ENCODE measurements at places on chromosomes 11 and 22.
A peak's percentile ranks its signal among the peaks of the same experiment; 100 is the strongest.

DNA sequence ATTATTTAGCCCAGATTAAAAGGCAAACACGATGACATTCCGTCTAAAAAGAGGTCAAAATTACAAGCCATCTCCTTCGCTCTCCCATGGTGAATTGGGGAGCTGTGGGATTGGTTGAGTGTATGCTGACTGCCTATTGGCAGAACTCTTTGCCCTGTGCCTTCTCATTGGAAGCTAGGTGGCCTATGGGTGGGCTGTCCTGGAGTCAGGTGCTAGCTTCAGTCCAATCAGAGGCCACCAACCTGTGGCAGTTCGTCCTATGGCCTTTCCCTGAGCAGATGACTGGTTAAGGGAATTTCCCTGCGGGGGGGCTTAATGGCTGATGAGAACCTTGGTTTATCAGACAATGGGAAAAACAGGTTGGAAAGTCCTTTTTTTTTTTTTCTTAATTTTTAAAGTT lies 3.2 kb upstream of the MTMR3 start:
- no peak for DNase-seq

- peak; percentile 28 for DNase-seq
These were observed at the start of gene CD151 for GRCh38 chr11:832529-833113. Gene CD151, plus strand, starts transcription at chr11:832952. Its CDS starts 3,118 bp downstream, at chr11:836070.

DNA sequence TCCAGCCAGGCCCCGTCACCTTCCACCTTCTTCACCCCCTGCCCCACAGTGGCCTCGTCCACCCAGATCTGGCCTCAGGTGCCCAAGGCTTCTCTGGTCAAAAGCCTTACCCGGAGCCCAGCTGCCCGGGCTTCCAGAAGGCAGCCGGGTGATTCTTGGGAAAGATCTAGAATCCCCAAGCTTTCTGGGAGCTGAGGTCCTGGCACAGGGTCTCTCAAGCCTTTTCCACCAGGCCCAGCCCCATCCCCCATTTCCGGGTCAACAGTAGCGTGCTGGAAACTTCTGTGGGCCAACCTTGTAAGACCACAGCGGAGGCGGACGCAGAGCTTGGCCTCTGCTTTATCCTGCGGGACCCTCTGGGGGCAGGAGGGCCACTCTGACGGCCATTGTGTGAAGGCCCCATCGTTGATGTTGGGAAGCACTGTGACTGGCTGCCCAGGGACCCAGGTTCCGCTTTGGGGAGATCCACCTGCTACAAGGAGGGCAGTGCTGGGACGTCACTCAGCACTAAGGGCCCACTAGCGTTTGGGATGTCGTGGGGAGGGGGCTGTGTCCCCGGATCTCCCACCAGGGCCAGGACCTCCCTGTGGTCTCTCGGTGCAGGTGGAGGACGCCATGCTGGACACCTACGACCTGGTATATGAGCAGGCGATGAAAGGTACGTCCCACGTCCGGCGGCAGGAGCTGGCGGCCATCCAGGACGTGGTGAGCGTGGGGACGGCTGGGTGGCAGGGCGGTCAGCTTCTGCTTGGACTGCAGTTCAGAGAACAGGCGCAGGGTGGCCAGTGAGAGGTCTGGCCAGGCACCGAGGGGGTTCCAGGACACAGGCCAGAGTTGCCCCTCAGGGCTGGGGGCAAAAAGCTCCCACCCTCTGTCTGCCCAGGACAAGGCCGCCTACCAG lies 11.5 kb downstream of the TSPAN32 start:
- no peak for DNase-seq

DNA sequence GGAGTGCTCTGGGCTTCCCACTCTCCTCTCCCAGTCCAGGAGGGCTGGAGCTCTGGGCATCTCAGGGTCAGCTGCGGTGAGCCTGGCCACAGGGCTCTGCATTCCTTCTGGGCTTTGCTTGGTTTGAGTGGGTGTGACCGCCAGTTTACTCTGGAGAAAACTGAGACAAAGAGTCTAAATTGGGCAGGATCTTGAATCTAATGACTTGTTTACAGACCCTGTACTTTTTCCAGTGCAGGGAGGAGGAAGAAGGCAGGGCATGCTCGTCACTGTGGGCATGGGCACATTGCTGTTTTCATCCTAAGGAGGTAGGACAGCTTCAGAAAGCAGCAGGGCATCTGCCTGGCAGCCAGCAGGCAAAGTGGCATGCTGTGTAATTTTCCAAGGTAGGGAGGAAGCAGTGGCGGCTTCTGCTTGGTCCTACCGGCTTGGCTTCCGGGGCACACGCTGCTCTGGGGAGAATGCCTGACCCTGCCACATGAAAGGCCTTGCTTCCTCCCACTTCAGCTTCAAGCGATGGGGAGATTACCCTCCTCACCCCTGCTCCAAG lies 22.9 kb downstream of the FLI1 start:
- no peak for DNase-seq

DNA sequence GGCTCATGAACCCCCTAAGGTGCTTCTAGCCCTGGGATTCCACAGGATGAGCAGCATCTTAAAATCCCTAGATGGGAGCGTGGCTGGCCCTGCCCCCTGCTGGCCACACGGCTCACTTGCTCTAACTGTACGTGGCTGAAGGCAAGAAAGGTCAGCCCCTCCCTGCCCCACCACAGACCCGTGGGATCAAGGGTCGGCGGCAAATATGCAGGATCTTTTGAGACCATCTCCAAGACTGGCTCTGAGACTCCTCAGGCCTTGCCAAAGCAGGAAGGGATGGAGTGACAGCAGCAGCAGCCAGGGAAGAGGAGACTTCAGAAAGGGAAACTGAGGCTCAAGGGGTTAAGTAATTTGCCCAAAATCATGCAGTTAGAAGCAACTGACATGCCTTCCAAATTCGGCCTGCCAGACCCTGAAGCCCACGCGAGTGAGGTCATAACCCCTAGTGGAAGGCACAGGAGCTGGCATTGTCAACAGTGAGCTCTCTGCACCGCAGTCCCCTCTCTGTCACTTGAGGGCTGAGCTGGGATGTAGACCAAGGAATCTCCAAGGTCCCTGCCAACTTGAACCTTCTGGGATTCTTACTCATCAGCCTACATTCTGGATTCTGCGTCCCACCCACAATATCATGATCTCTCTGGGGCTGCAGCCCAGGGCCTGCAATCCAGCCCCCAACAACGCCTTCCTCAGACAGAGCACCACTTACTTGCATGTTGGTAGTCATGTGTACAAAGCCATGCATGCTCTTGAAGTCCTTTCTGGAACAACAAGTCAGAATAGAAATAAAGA lies 31.4 kb downstream of the CREB3L1 start:
- DNase-seq, result peak; percentile 28

DNA sequence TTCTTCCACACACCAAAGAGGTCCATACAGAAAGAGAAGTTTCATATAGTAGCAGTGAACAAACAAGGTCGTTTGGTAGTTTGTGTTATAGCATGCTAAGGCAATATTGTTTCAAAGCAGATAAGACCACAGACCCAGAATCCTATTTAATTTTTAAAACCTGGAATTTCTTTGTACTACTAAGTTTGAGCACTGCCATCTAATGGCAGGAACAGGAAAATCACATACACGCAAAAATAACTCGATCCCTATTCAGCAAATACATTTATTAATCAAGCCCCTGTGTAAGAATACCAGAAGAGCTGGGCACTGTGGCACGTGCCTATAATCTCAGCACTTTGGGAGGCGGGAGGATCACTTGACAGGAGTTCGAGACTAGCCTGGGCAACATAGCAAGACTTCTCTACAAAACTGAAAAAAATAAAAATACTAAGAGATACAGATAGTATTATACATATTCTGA lies 2.9 kb upstream of the BTBD10 start:
- DNase-seq, result peak; percentile 65

GRCh38 chr11:30740091-30740490 lies 153.9 kb upstream of the MPPED2 start:
- DNase-seq, result no peak

DNA sequence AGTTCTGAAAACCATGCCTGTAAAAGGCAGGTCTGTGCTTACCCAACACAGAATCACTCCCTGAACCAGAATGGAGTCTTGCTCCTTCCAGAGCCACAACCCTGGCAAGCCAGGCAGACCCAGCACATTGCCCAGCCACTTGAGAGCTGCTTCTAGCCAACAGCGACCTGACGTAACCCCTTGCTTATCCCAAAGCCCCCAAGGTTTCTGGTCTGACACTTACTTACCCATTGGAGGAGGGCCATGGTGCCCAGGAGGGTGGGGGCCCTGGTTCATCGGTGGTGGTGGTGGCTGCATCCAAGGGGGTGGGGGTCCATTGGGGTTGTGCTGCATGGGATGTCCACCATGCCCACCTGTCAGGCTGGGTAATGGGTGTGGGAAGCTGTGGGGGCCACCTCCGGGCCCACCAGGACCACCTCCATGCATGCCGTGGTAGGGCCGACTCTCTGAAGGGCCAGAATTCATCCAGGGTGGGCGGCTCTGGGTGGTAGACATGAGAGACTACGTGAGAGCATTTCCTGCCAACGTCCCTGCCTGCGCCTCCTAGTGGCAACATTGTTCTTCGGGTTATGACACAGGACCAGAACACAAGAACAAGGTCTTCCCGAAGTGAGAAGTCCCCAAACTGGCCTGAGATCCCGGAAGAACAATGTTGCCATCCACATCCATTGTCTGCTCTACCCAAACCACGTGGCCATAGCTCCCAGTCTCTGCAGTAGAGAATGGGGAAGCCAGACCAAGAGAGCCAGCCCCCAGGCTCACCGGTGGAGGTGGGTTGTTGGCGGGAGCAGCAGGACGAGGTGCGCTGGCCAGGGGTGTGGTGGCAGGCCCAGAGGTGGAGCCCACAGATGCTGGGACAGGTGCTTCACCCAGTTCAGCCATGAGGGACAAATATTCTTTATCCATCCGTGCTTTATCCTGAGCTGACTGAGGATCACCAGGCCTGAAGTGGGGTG lies 7.8 kb upstream of the PYGM start:
- peak; percentile 27 for DNase-seq

DNA sequence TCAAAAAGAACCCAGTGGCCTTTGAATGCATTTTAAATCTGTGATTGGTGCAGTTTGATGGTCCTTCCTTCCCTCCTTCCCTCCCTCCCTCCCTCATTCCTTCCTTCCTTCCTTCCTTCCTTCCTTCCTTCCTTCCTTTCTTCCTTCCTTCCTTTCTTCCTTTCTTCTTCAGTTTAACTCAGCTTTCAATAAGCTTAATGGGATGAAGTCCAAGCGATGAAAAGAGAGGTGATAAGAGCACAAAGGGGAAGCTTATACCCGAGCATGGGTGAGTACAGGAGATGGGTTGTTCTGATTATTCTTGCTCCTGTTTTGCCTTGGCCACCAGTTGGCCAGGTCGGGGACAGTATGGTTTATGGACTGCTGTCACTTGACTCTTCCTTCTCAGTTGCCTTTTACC lies 605.6 kb downstream of the NTM start:
- DNase-seq, result no peak

- no peak for DNase-seq
These were observed 64.8 kb downstream of the IGF2 start for GRCh38 chr11:2074266-2074825.

DNA sequence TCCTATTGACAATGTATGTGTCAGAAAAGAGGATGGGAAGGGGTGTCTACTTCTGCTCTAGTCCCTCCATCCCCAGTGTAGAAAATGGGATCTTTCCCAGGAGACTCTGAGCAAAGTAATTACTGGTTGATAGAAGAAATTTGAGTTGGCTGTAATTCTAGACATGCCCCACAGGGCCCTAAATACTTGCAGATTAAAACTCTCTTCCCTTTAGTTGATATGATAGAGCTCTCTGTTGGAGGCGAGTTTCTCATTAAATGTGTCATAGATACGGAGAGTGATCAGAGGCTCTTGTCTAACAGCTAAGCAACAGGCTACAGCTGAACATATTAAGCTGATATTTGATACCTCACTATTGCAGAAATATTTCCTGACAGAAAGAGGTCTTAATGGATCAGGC lies 32.9 kb downstream of the OR52E1 start:
- no peak for DNase-seq

- no peak for DNase-seq
These were observed 27.9 kb downstream of the FAM83F start for GRCh38 chr22:40022536-40023240.

GRCh38 chr11:113805640-113806039 lies 26.0 kb downstream of the CLDN25 start:
- no peak for DNase-seq

DNA sequence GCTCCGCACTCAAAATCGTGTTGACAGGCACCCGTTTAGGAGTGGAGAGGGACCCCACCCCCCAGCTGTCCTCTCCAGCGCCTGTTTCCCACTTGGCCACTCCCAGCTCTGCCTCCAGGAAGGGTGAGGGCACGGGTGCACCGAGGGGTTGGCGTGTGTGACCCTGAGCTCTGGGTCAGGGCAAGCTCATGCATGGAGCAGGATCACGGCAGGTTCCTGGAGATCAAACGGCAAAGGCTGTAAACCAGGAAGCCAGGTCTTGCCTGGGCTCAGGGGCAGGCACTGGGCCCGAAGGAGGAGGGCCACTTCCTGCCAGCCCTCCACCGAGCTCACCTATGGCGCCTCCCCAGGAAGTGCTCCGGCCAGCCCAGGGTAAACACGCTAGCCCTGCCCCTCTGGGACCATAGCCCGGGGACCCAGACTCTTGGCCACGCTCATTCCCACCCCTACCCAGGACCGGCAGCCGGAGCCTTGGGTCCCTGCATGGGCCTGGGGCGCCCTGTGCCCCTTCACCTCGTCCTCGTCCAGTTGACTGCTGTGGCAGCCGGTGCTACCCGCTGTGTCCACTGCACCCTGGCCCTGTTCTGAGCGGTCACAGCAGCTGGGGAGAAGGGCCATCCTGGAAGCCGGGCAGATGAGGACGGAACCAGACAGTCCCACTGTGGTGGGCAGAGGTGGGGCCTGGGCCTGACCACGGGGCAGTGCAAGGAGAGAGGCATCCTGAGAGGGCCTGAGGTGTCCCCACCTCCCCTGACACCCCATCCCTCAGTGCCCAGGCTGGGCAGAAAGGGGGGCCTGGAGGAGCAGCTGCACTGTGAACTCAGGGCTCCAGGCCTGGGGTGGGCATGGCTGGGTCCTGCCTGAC lies 1.0 kb upstream of the EPS8L2 start:
- no peak for DNase-seq

- no peak for DNase-seq
These were observed 3.3 kb downstream of the TMEM121B start for GRCh38 chr22:17117890-17118289.

DNA sequence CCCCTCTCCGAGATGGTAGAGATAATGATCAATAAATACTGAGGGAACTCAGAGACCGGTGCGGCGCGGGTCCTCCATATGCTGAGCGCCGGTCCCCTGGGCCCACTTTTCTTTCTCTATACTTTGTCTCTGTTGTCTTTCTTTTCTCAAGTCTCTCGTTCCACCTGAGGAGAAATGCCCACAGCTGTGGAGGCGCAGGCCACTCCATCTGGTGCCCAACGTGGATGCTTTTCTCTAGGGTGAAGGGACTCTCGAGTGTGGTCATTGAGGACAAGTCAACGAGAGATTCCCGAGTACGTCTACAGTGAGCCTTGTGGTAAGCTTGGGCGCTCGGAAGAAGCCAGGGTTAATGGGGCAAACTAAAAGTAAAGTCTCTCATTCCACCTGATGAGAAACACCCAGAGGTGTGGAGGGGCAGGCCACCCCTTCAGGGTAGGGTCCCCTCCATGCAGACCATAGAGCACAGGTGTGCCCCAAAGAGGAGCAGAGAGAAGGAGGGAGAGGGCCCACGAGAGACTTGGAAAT lies 43.2 kb downstream of the IGLL1 start:
- DNase-seq, result no peak

GRCh38 chr11:66225066-66225465 lies 43.4 kb upstream of the RAB1B start:
- no peak for DNase-seq

GRCh38 chr22:46500201-46500600 lies 37.2 kb downstream of the CELSR1 start:
- no peak for DNase-seq

GRCh38 chr11:689625-690024 lies 5.4 kb downstream of the DEAF1 start:
- DNase-seq, result no peak

- no peak for DNase-seq
These were observed 12.7 kb downstream of the LINC01488 start for GRCh38 chr11:69493931-69494821.

- DNase-seq, result no peak
These were observed 59.3 kb downstream of the BDNF start for GRCh38 chr11:27640954-27641353.
